ENCODE measurements at places on chromosomes 16 and 17. TPM values are rescaled to one million over a fixed set of nuclear protein-coding genes. Genes with fewer than 3 reads are reported as not detected.

ZNF747 gene
- 10.2 TPM for total RNA-seq

PRPSAP2 gene
- 16.6 TPM for total RNA-seq

KRT33B gene
- total RNA-seq: not detected

G6PC1 gene
- total RNA-seq: not detected

APOH gene
- 5.4 TPM for total RNA-seq

CD7 gene
- total RNA-seq: not detected

KRT39 gene
- not detected for total RNA-seq

CDRT15 gene
- total RNA-seq: not detected

C17orf58 gene
- 6.0 TPM for total RNA-seq

Measured in body of pancreas (tissue), 4 donors.